ENCODE measurements at places on chromosomes 5 and 9.

DNA sequence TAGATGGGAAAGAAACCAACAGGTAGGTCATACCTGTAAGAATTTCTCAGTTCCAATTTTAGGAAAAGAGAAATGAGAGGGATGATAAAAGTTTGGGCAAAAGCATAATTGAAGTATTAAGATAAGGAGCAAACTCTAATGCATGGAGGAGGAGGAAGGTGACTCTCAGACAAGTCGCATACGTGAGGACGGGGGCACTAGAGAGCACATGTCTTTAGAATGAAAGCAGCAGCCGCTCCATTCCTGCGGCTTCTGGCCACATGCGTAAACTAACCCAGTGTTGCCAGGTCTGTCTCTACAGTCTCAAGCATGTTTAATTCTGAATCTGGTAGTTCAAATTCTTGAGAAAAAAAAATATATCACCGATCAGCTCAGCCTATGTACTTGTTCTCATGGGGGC lies 371.5 kb upstream of the SLC30A5 start:
- no peak for DNase-seq

DNA sequence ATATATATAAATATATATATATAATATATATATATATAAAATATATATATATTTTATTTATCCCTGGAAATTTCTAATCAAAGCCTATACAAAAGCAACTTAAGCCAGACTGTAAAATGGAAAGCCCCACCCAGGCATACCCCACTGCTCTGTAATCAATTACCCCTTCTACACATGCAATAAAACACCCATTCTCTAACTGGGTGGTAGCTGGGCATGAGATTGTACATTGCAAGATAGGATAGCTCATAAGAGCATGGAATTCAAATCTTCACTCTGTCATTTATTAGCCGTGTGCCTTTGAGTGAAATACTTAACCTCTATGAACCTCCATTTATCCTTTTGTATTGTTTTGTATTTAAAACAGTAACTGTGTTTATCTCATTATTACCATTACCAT lies 405.3 kb upstream of the SLC30A5 start:
- no peak for DNase-seq

DNA sequence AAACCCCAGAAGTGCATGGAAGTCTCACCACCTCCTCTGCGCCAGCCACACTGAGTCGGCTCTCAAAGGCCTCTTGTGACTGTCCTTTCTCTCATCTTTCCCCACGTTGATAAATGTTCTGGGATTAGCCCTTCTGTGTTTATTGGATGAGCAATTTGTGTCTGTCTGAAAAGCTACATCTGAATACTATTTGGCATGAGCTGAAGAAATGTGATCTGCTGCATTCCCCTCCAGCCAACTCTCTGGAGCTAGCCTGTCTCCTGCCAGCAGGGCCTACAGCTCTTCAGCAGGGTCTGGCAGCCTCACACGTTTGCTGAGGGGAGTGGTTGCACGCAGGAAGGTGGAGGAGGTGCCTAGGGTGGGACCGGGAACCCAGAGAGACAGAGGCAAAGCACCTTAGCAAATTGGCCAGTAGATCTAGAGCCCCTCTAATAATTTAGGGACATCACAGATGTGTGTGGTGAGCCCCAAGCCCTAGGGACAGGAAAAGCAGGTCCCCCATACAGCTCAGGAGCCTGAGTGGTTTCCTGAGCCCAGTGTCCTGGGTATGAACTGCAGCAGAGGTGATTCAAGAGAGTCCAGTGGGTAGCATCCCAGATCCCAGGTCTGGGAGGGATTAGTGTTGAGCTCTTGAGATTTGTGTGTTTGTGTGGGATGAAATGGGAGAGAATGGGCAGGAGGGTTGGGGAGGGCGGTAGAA lies 20.5 kb upstream of the B4GALT1 start:
- DNase-seq, result peak; percentile 83

GRCh38 chr9:89109666-89110065 lies 69.0 kb downstream of the SHC3 start:
- DNase-seq, result no peak

GRCh38 chr5:143338658-143339366 lies 64.7 kb downstream of the NR3C1 start:
- DNase-seq, result no peak

DNA sequence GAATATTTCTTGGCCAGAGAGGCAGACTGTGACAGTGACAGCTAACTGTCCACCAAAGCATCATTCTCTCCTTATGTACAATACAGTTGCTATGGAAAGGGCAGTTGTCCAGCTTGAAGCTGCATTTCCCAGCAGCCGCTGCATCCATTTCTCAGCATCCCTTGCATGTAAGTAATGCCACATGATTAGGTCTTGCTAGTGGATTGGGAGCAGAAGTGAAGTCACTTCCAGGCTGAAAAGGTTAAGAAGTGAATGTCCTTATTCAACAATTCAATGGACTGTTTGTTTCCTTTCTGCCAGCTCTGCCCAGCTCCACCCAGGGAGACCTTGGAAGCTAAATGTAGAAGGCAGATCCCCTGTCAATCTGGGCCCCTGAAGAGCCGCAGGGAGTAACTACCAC lies 26.1 kb upstream of the RETREG1 start:
- DNase-seq, result no peak

- DNase-seq, result no peak
Observed at GRCh38 chr9:113899205-113899604, 23.1 kb downstream of the ZNF618 start.

DNA sequence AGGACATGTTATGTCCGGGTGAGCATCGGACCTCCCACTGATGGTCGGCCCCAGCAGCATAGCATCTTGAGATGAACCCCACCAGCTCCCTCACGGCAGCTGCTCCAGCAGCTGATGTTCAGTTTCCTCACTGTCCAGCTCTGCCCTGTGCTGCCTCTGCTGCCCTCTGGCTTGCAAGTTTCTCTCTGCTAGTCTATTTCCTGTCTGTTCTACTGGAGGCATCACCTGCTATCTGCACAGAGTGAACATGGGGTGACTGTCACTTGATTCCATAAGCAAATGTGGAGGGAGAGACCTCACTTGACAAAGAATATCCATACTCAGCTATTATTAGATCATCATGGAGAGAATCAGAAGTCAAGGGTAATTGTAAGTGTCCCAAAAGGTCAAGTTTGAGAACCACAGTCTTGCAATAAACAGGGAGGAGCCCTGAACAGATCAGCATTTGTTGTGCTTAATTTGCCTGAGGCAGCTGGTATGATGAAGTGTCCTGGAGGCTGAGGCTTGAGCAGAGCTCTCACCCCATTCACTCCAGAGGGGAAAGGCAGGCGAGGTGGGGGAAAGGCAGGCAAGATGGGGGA lies 702.8 kb downstream of the SEMA5A start:
- DNase-seq, result peak; percentile 62

DNA sequence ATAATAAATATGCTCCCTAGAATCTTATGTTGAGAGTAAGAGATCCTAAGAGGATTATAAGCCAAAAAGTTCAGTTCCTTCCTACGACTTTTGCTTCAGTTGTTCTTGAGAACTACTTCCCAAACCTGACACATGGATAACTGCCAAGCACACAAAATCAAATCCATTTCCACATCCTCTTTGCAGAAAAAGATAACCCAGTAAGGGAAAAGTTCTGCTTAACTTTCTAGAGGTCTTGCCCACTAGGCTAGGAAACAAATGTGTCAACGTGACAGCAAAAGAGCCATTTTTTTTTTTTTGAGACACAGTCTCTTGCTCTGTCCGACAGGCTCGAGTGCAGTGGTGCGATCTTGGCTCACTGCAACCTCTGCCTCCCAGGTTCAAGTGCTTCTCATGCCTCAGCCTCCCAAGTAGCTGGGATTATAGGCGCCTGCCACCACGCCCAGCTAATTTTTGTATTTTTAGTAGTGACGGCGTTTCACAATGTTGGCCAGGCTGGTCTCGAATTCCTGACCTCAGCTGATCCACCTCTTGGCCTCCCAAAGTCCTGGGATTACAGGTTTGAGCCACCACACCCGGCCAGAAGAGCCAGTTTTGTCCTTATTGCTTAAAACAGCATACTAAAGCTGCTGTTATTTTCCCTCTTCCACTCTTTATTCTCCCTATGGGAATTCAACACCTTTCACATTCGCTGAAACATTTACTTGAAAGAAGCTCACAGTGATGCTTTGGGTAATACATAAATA lies 24.2 kb downstream of the CSNK1A1 start:
- DNase-seq, result no peak

GRCh38 chr5:55104946-55105701 lies 2.7 kb downstream of the GZMA start:
- DNase-seq, result no peak

DNA sequence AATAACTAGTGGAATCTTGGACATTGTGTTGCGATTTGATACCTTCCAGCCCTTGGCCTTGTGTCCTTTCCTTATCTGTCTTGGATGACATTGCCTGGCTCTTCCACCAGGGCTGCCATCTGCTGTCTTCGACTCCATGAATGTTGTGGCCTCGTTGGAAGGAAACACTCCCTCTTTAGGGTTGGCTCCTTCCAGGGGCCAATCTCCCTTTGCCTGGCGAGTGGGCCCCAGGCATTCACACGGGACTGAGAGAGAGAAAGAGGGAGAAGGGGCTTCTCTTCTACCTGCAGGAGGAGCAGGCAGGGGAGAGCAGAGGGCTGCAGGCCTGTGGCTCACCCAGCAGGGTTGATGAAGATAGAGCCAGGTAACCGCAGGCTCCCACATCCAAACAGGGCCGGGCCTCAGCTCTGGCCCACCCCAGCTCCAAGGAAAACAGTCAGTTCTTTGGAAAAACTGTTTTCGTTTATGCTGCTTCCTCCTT lies 31.3 kb downstream of the FGF1 start:
- DNase-seq, result no peak

- DNase-seq, result no peak
Observed at GRCh38 chr9:27041746-27042145, 36.3 kb upstream of the LRRC19 start.

DNA sequence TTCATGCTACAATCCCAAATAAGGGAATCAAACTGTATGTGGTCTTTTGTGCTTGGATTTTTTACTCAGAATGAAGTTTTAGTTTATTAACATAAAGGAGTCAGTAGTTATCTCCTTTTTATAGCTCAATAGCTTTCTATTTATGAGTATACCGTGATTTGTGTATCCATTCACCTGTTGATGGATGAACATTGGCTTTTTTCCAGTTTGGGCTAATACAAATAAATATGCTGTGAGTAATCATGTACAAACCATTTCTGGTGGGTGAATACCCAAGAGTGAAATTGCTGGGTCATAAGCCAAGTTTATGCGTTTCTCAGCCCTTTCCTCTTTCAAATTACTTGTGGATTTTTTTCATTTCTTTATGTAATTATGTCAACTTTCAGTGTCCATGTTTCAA lies 395.3 kb downstream of the OSTF1 start:
- DNase-seq, result no peak

DNA sequence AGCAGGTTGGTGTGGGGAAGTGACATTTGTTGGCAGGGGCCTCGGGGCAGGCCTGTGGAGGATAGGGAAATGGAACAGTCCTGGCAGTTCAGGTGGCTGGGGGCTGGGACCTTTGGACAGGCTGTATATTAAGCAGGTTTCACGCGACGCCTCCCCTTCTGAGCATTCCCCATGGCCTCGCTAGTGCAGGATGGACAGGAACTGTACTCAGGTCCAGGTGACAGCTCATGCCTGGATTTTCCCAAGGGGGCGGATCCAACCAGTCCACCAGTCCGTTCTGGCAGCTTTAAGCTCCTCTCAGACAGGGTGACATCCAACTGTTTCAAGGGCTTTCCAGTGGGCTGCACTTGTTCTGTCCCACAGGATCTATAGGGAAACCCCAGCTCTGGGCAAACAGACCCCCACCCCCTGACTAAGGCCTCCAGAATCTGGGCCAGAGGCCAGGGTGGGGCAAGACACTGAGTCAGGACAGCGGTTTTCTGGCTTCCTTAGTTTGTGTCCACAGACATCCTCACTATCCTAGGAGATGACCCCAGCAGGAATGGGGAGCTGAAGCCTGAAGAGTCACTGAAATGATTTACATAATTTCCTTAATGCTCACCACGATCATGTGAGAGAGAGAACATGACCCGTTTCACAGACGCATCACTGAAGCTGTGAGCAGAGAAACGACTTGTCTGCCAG lies 20.9 kb downstream of the CSF2 start:
- peak; percentile 93 for DNase-seq

GRCh38 chr5:155728857-155729683 lies 597.9 kb upstream of the SGCD start:
- DNase-seq, result peak; percentile 70

GRCh38 chr9:90086101-90086511 lies 481.3 kb downstream of the GADD45G start:
- DNase-seq, result no peak

- DNase-seq, result no peak
Observed at GRCh38 chr9:99811172-99811571, 10.5 kb upstream of the NR4A3 start.

GRCh38 chr5:1757511-1757910 lies 42.1 kb downstream of the MRPL36 start:
- no peak for DNase-seq

GRCh38 chr5:64207978-64208377 lies 42.3 kb downstream of the RNF180 start:
- no peak for DNase-seq

GRCh38 chr9:81562231-81563019 lies 126.9 kb downstream of the TLE1 start:
- peak; percentile 30 for DNase-seq

DNA sequence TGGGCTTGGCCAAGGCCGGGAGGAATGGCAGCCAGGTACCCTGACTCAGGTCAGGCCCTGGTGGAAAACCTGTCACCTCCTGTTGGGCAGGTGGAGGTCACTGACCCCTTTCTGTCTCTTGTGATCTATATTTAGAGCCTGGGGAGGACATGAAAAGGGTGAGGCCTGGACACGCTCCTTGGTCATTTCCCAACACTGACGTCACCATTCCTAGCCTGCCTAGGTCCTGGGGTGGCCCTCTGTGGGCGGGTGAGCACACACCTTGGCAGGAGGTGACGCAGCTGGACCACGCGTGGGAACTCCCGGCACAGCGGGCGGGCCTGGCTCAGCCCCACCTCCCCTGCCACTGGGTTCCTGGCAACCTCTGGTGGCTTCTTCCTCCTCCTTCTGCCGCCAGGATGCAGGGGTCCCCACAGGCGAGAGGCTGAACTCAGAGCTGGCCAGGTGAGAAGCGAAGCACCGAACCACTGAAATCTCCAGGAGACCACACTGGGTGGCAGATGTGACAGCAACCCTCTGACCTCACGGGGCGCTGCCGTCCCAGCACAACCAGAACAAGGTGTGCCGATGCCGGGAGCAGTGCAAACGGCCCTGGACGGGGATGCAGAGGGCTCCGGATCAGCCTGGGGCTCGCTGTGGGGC lies 6.4 kb upstream of the RALGDS start:
- DNase-seq, result peak; percentile 49

- no peak for DNase-seq
Observed at GRCh38 chr5:57844410-57844809, 361.8 kb upstream of the ACTBL2 start.

- no peak for DNase-seq
Observed at GRCh38 chr9:107881626-107882300, 392.2 kb upstream of the KLF4 start.

DNA sequence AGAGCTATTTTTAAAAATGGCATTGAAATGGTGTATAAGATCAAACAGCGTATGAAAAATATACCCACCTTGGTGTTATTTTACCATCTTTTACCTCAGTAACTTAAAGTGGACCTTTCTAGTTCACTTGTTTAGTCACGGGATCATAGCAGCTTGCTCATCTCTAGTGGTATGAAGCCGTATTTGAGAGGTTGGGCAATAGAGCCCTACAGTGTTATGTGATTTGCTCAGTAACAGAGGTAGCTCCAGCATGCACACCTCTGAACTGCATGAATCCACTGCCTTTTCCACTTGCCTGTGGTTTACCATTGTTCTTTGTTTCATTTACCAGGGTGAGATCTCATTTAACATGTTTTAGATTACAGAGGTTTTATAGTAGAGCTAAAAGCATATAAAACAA lies 134.4 kb downstream of the ATG10 start:
- DNase-seq, result peak; percentile 43
